ENCODE measurements at places on chromosomes 3 and 15. TPM values are rescaled to one million over a fixed set of nuclear protein-coding genes. Genes with fewer than 3 reads are reported as not detected.

ADPRH gene
- total RNA-seq = 3.0 TPM

FURIN gene
- total RNA-seq = 10.5 TPM

PRRT3 gene
- total RNA-seq = 0.95 TPM

CYP8B1 gene
- not detected for total RNA-seq

MYZAP gene
- 19.2 TPM for total RNA-seq

TM4SF1 gene
- total RNA-seq = 124 TPM

CACNA2D2 gene
- 1.4 TPM for total RNA-seq

FBN1 gene
- 698 TPM for total RNA-seq
